ENCODE measurements at places on chromosomes 3 and 15. TPM values are rescaled to one million over a fixed set of nuclear protein-coding genes. Genes with fewer than 3 reads are reported as not detected.
A peak's percentile ranks its signal among the peaks of the same experiment; 100 is the strongest.

DNA sequence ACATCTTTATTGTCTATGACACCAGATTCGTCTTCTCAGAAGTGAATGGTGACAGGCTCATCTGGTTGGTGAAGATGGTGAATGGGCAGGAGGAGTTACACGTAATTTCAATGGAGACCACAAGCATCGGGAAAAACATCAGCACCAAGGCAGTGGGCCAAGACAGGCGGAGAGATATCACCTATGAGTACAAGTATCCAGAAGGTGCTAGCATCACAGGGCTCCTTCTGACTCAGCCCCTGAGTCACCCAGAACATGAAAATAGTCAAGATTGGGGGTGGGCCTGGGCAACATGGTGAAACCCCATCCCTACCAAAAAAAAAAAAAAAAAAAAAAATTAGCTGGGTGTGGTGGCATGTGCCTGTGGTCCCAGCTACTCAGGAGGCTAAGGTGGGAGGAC, 32.6 kb downstream of the TGM4 start:
- peak; percentile 81 for DNase-seq

SCN11A gene
- not detected for polyA plus RNA-seq

GRCh38 chr3:194828116-194828515, 142.4 kb downstream of the FAM43A start:
- DNase-seq: no peak

DNA sequence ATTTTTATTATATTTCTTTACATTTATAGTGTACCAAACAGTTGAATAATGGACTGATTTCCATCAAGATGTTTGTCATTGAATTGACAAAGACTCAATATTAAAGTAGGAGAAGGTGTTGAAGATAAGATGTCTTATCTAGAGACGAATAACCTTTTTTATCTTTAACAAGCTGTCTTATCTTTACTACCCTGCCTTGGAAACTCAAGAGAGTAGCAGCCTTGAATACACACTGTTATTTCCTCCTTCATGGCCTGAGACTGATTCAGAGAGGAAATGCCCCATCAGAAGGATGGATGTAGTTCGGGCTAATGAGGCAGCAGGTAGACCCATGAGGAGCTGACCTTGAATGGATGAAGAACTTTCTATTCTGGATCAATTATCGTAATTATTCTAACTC, 365.1 kb upstream of the SEMA6D start:
- DNase-seq: no peak

DNA sequence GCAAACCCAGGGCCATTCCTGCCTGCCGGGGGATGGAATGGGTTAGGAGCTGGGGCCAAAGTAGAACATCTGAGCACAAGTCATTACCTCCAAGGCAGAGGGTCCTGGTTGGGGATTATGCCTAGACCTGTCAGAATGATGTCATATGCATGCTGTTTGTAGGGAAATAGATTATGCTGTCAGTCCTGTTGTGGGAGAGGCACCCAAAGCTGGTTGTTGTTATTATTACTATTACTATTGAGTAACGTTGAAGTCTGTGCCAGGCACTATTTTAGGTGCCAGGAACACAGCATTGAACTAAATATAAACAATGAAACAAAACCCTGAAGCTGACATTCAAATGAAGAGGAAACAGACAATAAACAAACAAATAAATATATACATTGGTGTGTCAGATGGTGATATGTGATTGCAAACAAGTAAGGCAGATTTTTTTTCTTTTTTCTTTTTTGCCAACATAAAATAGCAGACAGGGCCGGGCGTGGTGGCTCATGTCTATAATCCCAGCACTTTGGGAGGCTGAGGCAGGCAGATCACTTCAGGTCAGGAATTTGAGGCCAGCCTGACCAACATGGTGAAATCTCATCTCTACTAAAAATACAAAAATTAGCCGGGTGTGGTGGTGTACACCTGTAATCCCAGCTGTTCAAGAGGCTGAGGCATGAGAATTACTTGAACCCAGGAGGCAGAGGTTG, 2.0 kb downstream of the P4HTM start:
- DNase-seq: no peak

Data from foreskin keratinocyte (primary cell).